ENCODE measurements at places on chromosomes 2 and 18.

GRCh38 chr2:168518555-168519066 is 62.5 kb downstream of the CERS6 start:
- DNase-seq: no peak

DNA sequence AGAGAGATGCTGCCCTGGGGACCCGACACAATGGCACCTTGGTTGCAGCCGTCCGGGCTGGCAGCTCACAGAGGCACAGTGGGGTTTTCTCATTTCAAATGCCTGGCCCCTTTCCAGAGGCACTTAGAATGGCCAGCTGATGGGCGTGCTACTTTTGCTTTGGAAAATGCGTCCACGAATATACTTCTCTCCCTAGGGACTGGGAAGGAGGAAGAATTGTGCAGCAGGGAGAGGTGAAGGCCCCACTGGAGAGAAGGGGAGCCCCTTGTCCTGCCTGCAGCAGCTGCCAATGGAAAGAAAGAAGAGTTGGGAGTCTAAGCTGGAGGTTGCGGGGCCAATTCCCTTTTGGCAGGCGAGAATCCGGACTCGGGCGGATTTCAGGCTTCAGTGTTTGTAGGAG is 1.1 kb upstream of the MAL start:
- DNase-seq: no peak

DNA sequence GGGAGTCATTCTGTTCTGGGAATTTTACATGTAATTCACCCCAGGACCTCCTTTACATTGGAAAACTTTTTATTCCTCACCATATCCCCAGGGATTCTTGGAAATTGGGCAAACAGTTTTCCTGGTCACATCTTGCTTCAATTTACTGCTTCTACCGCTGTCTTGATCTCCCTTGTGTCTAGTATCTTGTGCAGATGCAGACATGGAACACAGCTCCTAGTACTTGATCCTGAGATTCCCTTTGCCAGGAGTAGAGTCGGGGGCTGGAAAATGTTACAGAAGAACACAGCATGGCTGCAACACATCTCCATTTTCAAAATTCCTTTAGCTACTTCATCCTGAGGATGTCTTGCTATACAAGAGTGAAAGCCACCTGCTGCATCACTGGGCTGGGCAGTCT is 472.8 kb downstream of the PLCL1 start:
- no peak for DNase-seq

DNA sequence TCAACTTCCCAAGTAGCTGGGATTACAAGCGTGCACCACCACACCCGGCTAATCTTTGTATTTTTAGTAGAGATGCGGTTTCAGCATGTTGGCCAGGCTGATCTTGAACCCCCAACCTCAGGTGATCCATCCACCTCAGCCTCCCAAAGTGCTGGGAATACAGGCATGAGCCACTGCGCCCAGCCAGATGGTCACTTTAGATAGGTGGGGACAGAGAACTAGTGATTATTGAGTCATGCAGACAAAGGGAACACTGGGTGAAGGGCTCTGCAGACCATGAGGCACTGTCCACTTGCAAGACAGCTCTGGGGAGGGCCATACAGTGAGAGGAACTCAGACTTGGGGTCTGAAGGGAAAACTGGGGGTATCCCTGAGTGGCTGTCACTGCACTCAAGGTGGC is 58.4 kb upstream of the POMC start:
- DNase-seq: no peak
